ENCODE measurements at places on chromosomes 7 and 10.

DNA sequence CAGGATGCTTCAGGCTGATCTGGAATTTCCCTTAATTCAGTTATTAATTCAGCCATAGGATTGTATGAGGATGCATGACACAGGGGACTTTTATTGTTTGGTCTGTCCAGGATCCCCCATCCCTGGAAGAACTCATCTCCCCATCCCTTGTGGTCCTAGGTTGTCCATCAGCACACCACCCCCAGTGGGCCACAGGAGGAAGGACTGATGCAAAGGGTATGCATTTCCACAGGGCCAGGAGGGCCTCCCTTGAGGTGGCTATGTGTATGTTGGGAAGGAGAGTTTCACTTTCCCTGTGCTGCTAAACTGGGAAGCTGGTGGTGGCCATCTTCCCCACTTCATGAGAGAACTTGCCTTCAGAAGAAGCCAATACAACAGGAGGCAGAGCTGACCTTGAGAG is 44.6 kb upstream of the GRB10 start:
- no peak for DNase-seq

DNA sequence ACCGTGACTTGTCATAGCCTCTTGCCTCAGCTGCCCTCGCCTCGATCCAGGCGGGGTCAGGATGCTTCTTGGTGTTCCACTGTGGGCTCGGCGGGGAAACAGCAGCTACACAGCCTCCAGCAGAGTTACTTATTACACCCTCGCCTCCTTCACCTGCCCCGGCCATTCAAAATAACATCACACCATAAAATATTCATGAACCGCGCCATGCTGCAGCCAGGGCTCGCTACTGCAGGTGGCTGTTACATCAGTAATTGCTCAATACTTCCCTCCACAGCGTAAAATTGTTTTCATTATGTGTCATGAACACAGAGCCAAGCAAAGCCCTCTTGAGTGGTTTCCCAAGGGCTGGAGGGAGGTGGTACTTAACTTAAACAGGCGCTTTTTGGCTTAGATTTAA is 241.5 kb upstream of the SP8 start:
- no peak for DNase-seq

DNA sequence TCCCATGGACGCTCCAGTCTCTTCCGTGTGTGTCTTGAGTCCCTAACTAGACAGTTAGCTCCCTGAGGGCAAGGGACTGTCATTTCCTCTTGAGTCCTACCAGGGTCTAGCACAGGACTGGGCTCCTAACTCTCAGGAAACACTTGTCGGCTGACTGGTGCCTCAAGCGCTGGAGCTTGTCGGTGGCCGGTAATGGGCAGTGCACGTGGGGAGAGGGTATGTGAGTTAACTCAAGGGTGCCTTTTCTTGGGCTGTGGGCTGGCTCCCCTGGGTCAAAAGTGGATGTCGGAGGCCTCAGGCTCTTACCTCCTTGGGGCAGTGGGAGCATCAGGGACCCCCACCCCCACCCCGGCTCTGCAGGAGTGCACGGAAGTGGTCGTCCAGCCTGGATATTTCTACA is 32.9 kb downstream of the ZNF775 start:
- DNase-seq: no peak

GRCh38 chr7:12643001-12643643 is 44.3 kb upstream of the ARL4A start:
- DNase-seq: no peak

GRCh38 chr10:4720463-4720862 is 105.5 kb upstream of the AKR1E2 start:
- DNase-seq: no peak

- peak; percentile 82 for DNase-seq
Measured at GRCh38 chr7:3092468-3092867, 48.8 kb upstream of the CARD11 start.

DNA sequence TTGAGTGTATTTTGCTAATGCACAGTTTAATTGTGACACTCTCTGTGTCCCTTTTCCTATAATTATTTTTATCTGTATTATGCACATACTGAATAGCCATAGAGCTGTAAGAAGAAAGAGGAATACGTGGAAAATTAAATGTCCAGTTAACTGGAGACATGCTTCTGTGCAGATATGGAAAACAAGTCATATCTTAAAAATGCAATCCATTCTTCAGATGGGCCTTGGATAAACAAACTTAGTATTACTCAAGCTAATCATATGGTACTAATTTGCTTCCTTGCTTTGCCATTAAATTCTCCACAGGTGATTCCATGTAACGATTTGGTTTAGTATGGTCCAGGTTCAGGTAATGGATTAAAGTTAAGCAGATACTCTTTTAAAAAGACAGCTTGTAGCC is 201.2 kb upstream of the CELF2 start:
- no peak for DNase-seq

GRCh38 chr7:128000854-128001265 is 30.4 kb downstream of the LRRC4 start:
- peak; percentile 57 for DNase-seq

GRCh38 chr10:1488970-1489548 is 248.3 kb downstream of the ADARB2 start:
- DNase-seq: no peak

DNA sequence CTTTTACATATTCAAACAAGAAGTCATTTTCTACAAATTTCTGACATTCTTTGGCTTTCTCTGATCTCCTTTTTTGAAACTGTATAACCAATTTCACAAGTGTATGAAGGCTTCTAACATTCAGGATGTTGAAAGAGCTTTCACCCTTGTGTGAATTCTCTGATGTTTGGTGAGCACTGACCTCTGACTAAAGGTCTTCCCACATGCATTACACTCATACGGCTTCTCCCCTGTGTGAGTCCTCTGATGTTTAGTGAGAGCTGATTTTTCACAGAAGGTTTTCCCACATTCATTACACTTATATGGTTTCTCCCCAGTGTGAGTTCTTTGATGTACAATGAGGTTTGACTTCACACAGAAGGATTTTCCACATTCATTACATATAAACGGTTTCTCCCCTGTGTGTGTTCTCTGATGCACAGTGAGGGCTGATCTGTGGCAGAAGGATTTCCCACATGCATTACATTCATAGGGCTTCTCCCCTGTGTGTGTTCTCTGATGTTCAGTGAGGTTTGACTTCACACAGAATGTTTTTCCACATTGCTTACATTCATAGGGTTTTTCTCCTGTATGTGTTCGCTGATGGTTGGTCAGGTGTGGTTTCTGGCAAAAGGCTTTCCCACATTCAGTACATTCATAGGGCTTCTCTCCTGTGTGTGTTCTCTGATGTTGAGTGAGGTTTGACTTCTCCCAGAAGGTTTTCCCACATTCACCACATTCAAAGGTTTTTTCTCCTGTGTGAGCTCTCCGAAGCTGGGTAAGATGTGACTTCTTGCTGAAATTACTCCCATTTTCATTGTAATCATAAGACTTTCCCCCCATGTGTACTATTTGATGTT is 25.7 kb downstream of the ZNF248 start:
- DNase-seq: no peak

DNA sequence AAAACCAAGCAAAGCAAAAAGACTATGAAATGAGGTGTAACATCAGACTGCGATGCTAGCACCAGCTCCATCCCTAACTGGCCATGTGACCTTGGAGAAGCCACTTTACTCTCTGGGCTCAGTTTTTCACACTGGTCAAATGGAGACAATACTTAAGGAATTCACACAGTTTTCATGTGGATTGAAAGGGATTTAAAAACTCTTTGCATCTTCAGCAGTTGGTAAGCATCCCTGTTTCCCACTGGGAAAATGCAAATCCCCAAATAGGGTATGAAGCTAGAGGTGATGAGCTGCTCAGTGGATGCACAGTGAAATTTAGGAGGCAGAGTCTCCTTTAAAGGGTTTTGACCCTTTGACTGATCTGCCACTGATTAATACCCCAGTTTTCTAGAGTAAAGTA is 240.7 kb downstream of the SORCS3 start:
- no peak for DNase-seq

DNA sequence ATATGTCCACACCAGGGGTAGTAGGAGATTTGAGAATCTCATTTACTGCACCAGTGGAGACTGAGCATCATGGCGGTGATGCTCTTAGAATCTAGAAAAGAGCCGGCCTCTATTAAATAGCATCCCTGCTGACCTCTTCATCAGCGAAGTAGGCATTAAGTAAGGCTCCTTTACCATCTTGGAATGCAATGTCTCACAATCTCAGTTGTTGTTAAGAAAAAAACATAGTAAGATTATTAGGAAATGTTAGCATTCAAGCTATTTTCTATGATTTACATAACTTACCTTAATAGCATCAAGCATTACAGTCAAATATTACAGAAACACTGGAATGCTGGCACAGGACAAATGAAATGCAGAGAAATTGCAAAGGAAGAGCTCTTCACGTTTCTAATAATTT is 54.5 kb downstream of the ORC5 start:
- DNase-seq: no peak

DNA sequence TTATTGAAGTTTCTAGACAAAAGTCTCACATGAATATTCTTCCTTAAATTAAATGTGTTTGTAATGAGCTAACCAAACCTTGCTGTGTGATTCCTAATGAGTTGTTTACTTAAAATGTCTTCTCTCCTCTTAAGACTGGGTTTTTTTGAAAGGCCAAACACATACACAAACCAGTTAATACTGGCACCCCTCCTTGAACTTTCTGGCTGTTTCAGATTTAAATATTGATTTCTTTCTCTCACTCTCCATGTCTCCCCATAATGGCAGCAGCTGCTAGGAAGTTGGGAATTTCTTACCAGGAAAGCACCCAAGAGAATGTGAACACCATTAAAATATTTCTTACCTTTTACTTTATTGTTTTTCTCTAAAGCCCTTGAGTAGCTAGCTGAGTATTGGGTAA is 11.4 kb upstream of the PTN start:
- no peak for DNase-seq

DNA sequence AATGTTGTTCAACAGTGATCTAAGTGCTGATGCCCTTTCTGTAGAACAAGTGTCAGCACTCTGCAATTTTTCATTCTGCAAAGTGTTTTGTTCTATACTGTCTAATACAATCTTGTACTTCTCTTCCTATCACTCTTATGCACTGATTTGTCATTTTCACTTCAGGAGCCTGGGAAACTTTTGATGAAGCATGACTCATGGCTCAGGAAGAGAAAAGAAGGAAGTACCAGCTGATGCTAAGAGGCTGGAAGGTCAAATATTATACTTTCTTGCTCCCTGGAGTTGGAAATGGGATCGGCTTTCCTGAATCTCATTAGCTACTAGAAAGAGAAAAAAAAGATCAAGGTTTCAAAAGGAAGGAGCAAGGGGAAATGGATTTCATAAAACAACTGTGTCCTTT is 45.8 kb downstream of the DGKI start:
- DNase-seq: peak; percentile 81

DNA sequence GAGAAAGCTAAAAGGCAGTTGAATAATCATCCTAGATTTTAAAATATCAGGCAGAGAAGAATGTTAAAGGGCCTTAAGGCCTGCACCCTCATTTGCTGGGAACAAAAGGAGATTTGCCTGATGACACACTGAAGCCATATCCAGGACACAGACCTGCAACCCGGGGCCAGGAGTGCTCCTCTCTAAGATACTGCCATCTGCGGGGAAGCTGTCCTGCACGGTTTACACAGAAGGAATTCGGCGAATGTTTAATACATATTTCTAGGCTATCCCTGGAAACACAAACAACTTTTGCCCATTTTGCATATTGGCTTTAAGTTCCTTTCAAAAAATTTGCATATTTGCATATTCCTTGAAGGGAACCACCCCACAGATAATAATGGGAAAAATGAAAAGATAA is 52.3 kb downstream of the DYNC1I1 start:
- no peak for DNase-seq

DNA sequence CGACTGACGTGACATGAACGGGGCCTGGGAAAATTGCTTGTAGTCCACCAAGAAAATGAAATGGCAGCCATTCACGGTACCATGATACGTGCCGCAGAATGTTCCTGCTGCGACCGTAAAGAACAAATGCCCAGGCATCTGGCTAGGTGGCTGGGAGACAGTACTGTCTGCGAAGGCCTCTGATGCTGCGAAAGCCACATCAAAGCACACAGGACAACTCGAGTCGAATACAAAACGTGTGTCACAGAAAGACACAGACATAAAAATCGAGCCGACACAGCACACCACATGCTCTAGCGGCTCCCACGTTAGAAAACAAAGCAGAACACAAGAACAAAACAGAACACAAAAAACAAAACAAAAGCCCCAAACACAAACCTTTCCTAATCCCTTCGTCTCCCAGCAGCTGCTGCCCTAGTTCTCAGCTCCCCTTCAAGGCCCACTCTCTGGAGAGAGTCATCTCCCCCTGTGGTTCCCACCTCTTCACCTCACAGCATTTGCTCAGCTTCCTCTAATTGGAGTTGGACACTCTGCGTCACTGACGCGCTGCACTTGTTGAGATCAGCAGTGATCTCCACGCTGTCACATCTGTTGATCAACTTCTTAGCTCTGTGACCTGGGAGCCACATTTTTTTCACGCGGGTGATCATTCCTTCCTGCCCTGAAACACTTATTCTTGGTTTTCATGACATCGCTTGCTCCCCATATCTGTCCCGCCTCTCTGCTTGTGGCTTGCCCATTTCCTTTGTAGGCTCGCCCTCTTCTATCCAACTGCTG is 112.2 kb downstream of the CLEC2L start:
- peak; percentile 74 for DNase-seq

GRCh38 chr10:62183442-62183841 is 85.2 kb downstream of the RTKN2 start:
- DNase-seq: no peak

GRCh38 chr7:150732786-150733481 is 4.3 kb upstream of the GIMAP5 start:
- no peak for DNase-seq

DNA sequence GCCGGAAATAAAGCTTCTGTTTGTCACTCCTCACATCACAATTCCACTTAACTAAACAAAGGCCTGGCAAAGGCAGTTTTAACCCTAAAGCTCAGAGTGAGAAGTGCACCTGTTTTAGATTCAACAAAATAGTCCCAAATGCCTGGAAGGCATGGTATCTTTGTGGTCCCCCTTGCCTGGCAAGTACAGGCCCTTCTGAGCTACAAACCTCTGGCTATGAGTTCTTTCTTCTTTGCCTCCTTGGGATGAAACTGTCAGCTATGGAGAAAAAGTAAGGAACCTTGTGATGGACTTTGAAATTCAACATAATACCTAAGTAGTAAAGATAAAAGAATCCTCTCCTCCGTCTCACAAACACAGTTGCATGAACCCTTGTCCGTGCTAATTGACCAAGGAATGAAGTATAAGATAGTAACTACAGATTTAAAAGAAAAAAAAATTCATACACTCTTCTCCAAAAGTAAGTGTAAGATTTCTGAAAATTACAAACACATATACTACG is 244.5 kb upstream of the ETV1 start:
- no peak for DNase-seq

DNA sequence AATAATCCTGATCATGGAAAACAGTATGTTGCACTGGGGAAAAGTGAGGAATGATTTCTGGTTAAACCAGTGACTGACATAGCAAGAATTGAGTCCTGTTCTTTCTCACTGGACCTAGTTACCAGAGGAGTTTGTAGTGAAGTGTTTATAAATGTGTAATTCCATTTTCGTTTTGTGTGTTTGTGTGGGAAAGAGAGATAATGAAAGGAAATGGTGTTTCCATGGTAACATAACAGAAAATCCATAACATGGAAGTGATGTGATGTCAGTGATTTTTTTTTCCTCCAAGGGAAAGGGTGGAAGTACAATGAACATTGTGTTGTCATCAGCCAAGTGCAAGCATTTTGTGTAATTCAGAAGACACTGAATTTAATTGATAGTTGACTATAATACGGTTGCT is 283.9 kb downstream of the PLXDC2 start:
- peak; percentile 63 for DNase-seq

Measured in suppressor macrophage treated with lipopolysaccharide for 1 hour (primary cell).